ENCODE measurements at places on chromosomes 3 and 15. TPM values are rescaled to one million over a fixed set of nuclear protein-coding genes. Genes with fewer than 3 reads are reported as not detected.
A peak's percentile ranks its signal among the peaks of the same experiment; 100 is the strongest.

- DNase-seq = no peak
Measured at GRCh38 chr3:30231277-30232141, 374.9 kb upstream of the TGFBR2 start.

DNA sequence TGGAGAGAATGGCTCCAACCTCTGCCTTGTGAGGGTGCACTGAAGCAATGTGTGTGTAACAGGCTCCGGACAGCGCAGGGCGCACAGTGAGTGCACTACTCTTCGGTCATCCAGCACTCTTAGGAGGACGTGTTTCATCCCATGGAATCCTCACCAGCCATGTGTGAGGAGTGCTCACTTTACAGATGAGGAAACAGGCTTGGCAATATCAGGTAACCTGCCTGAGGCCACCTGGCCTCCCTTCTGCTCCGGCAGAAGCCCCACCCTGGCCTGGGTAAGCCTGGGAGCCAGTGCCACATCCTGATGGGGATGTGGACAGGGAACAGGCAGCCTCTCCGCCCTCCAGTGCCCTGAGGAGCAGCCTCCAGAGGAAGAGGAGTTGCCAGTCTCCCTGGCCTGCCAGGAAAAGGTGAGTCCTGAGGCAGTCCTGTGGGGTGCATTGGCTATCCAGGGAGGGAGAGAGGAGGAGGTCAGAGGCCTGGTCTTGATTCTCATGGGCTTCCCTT, 39.4 kb upstream of the LIMD1 start:
- no peak for DNase-seq

DNA sequence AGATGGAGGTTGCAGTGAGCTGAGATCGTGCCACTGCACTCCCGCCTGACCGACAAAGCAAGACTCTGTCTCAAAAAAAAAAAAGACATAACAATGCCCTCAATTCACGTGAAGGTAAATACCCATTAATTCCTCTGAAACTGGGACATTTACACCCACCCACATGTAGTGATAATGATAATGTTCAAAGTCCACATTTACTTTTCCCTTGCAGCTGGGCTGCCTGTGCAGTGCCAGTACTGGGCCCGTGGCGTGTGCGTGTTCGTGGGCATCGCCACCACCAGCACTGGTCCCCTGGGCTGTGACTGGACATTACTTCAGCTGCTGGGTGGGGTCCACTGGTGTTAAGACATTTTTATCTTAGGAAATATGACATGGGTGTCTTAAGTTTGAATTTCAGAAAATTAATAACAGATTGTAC, 123.6 kb downstream of the SLC25A26 start:
- DNase-seq = no peak

- DNase-seq = no peak
Measured at GRCh38 chr3:175198991-175199783, 340.1 kb downstream of the NAALADL2 start.

DNA sequence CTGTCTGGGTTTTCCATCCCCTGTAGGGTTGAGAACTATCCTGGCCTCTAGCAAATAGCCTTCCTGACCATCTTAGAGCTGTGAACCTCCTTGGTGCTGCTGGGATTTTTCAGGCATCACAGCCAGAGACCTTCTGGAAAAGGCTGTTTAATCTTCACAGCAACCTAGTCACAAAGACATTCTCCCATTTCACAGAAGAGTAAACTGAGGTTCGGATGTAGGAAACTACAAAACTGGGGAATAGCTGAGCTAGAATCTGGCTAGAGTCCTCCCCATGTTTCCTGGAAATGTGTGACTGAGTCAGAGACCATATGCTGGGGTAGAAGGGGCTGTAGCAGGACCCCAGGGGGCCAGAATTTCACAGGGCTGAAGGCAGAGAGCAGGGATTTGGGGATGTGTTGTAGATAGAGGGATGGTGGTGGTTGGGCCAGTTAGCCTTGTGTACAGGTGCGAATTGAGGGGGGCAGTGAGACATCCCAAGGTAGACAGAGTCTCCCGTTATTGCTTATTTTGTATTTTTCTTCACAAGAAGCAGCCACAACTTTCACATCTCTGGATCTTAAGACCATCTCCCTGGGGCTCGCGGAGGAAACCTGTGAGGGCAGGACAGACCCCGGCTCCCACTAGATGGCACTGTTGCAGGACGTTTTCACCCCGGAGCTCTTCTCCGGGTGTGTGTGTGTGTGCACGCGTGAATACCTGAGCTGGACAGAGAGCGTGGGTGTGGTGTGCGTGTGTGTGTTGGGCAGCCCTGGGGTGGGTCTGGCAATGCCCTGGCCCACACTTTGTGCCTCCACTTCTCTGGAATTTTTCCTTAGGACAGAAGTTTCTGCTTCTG, 66.9 kb upstream of the PRR23C start:
- peak; percentile 58 for DNase-seq

GRCh38 chr15:79978655-79979514, 7.9 kb upstream of the BCL2A1 start:
- DNase-seq = no peak

- DNase-seq = no peak
Measured at GRCh38 chr3:82386647-82387046, 625.2 kb upstream of the GBE1 start.

DNA sequence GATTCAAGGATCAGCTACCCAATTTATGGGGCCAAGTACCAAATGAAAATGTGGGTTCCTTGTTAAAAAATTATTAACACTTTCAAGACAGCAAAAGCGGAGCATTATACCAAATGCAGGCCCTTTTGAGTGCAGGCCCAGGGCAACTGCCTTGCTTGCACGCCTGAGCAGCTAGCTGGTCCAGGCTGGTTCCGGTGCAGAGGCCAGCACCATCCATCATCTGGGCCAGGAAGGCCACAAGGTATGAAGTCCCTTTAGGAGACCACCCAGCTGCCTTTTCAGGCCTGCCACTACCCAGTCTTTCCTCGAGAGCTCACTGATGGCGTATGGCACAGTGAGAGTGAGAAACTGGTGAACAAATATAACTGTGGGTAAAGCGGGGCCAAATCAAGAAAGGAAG, 13.0 kb downstream of the ANAPC13 start:
- no peak for DNase-seq

Gene IL17RB
- total RNA-seq = 7.3 TPM

Gene PLSCR5
- total RNA-seq = not detected

Data from upper lobe of left lung (tissue), 6 donors.